ENCODE measurements at places on chromosomes 5 and 9. TPM values are rescaled to one million over a fixed set of nuclear protein-coding genes. Genes with fewer than 3 reads are reported as not detected.
A peak's percentile ranks its signal among the peaks of the same experiment; 100 is the strongest.

GRCh38 chr5:62306896-62307689 lies 1.1 kb downstream of the KIF2A start:
- peak; percentile 36 for DNase-seq

DNA sequence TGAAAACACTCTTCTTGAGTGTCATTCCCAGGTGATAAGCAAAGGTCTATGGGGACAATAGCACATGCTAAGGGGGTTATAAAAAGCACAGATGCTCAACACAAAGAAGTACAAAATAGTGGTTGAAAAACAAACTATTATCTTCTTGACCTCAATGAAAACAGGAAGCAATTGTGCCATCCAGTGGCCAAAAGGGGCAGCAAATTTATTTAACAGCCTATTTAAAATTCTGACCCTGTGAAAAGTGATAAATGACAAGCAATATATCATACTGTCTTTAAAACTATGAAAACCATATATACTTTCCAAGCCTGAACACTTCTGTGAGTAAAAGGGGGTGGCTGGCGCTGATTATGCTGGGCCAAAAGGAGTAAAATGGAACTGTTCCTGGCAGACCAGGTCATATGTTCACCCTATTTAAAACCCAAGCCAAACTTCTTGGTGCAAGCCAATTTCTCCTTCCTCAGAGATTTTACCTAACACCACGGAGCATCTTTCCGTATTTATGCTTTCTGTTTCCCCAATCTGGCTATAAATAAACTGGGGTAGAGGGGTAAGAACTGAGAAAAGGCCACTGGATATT lies 29.7 kb downstream of the TEX10 start:
- DNase-seq, result peak; percentile 26

DNA sequence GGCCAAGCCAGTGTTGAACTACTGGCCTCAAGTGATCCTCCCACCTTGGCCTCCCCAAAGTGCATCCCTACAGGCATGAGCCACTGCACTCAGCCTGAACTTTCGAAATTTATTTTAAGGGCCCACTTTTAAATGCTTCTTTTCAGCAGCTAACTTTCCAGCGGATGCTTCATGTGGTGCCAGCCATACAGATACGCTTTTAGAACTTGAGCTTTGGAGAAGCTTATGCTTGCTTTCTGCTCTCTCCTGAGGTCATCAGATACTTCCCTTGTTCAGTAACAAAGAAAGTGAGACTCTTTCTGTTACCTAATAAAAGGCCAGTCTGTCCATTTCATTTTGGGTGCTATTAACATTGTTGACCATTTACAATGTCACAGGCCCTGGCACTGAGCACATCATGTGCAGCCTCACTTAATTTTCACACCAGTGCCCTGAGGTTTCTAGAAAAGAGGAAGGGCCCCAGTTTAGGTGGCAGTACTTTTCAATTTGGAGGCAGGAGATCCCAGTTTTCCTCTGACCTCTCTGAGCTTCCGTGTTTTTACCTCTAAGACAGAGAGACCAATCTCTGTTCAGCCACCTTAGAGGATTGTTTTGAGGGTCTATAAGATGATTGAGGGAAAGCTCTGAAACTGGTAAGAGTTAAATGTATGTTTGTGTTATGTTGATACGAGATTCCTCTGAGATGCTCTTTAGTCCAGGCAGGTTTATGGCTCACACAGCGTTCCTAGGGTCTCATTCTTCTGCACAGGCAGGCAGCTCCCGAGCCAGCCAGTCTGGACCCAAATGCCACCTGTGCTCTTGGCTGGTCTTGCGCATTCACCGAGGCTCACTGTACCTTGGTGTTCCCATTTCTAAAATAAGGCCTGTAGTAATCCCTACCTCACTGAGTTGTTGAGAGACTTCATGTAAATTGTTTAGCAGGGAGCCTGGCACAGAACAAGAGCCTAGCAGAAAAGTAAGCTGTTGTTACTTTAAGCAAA lies 4.4 kb downstream of the ABL1 start:
- no peak for DNase-seq

- DNase-seq, result no peak
These were observed 28.5 kb upstream of the CHD1 start for GRCh38 chr5:98957307-98957706.

DNA sequence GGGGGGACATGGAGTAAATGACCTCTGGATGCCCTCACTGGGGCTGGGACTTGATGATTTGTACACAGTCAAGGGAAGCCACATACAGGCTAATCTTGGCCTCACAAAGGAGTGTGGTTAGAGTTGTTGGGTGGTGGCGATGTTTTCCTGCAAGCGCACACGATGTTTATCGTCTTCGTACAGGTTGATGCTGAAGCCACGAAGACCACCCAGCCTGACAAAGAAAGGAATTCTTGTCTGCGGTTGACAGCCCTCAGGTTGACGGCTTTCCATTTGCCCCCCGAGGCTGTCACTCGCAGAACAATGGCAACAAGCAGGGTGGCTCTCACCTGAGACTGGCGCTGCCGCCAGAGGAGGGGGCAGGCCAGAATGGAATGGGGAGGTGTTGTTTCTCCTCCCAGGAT lies 14.1 kb upstream of the XPA start:
- no peak for DNase-seq

DNA sequence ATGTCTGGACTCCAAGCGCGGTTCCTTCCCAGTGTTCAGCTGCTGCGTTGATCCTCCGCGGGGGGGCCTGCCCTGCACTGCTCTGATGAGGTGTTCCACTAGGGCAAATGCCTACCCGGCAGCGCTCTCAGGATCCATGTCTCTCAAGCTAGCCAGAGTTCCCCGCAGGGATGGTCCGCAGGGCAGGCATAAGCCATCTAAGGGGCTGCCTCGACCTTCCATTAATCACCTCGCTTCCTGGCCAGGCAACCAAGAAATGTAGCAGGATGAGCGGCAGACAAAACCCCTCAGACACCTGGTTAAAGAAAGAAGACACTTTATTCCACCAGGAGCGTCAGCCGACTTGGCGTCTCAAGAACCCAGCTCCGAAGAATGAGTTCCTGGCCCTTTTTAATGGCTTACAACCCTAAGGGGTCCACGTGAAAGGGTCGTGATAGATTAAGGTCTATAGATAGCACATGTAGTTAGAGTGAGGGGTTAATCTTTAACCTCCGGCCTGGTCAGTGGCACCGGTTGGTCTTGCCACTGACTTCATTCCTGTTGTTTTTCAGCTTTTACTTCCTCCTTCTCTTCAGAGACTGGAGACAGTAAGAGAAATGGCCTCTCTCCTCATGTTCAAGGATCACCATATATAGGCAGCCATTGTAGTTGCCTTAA lies 47.2 kb upstream of the COX7C start:
- no peak for DNase-seq

GRCh38 chr5:140840978-140841962 lies at the start of gene PCDHA8:
TSS of gene PCDHA8 (plus strand) at chr5:140841187. CDS start at chr5:140841322, 135 bp downstream.
- no peak for DNase-seq

DNA sequence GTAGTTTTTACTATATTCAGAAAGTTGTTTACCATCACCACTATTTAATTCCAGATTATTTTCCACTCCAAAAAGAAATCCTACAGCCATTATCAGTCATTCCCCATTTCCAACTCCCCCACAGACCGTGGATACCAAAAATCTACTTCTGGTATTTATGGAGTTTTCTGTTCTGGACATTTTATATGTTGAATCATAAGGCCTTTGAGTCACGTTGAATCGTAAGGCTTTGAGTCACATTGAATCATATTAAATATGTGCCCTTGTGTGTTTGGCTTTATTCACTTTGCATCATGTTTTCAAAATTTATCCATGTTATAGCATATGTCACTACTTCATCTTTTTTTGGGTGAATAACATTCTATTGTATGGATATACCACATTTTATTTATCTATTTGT lies 454.1 kb upstream of the NUDT12 start:
- DNase-seq, result no peak

DNA sequence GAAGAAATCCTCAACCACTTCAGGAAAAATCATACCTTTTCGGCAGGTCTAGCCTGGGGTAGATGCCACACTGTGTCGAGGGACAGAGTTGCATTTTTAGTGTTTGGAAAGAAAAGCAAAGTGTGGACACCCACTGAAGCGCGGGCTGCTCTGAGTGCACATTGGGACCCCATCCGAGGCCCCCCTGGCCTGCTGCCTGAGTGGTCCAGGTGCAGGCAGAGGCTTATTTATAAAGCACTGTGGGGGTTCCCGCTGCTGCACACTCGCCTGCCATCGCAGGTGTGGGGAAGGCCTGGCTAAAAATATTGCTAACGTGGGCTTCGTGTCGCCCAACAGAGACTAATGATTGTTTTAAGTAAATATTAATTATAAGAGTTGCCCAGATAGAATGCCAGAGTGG lies 119.4 kb downstream of the CRB2 start:
- no peak for DNase-seq

DNA sequence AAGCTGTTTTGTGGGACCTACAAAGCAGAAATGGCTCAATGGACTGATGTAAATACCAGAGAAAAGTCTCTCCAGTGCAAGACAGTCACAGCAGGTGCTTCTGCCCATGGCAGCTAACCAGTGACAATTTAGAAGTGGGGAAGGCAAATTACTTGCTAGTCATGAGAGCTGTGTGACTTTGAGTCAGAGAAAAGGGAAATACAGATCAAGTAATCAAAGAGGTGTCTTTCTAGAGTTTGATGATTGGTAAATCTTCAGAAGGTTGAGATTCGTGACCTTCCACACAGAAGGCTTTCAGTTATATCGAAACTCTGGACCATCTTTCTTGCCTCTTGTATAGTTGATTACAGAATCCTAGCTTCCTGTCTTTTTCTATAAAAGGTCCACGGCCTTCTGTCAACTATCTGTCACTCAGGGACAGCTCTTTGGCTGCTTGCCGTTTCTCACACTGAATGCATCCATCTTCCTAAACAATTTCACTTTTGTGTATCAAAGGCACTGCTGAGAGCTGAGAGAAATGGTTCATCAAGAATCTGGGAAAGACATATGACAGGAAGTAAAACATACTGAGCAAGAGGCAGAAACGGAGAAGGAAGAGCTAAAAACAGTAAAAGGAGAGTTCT lies 993.9 kb upstream of the ACO1 start:
- DNase-seq, result peak; percentile 30

GRCh38 chr9:134554373-134555093 lies 87.1 kb upstream of the COL5A1 start:
- no peak for DNase-seq

GRCh38 chr9:117344892-117345660 lies 69.8 kb downstream of the ASTN2 start:
- DNase-seq, result no peak

- no peak for DNase-seq
These were observed 12.1 kb upstream of the GRHPR start for GRCh38 chr9:37410354-37410861.

GRCh38 chr9:3008091-3008490 lies 164.2 kb upstream of the PUM3 start:
- no peak for DNase-seq

- no peak for DNase-seq
These were observed 1.0 kb downstream of the CSF1R start for GRCh38 chr5:150085191-150085912.

DNA sequence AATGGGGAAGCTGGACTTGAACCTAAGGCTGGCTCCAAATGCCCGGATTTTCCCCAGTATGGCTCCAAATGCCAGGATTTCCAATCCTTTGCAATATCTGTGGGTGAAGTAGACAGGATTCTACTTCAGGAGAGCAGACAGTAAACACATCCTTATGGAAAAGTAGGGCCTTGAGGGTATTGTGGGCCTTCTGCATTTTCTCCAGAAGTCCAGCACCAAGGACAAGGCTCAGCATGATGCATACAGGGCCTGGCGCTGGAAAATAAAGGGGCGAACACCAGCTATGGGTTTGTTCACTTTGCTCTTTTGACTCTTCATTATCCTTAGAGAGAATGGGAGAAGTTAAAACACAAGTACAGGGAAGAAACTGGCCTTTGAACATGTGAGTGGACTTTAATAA lies 347.5 kb downstream of the SEMA5A start:
- DNase-seq, result no peak

DNA sequence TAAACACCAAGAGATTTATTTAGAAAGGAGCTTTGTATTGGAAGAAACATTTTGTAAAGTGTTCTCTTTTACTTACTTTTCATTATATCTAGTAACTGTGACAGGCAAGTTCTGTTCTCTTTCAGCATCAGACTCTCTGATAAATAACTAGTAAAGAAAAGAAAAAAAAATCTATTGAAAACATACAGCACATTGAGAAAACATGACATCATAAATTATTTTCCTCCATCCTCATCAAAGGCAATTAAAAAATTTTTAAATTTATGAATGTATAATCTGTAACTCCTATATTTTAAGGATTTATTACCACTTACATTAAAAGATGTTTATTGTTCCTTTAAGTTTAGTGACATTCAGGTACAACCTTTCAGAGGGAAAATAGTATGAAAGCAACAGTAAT lies 11.1 kb downstream of the CCNH start:
- no peak for DNase-seq

- no peak for DNase-seq
These were observed 120.3 kb upstream of the ICE1 start for GRCh38 chr5:5302201-5302600.

DNA sequence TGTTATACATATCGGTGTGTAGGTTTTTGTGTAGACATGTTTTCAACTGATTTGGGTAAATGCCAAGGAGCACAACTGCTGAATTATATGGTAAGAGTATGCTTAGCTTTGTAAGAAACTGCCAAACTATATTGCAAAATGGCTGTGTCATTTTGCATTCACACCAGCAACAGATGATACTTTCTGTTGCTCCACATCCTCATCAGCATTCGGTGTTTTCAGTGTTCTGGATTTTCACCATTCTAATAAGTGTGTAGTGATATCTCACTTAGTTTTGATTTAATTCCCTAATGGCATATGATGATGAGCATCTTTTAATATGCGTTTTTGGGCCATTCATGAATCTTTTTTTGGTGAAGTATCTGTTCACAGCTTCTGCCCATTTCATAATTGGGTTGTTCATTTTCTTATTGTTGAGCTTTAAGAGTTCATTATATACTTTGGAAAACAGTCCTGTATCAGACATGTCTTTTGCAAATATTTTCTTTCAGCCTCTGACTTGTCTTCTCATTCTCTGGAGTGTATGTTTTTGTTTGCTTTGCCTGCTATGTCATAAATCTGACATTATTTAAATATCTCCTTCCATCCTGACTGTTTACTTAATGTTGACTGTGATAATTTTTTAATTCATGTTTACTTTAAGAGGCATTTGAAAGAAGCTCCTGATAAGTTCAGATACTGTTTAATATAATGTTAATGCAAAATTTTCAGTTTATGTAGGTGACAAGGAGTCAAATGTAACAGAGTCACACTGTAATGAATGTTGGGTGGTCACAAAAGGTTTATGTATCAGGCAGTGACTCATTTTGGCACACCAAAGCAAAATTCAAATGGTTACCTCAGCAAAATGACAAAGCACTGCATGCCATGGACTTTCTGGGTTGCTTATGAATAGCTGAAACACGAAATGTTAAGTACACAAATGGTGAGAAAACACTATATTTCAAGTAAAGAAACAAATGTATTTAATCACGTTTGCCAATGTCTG lies 181.1 kb upstream of the DAB2 start:
- no peak for DNase-seq

OTULINL gene
- 35.0 TPM for total RNA-seq

PAX5 gene
- total RNA-seq, result 0.99 TPM

RGS7BP gene
- total RNA-seq, result 28.4 TPM

GPR150 gene
- 0.06 TPM for total RNA-seq

AGXT2 gene
- not detected for total RNA-seq

GTF3C4 gene
- 21.7 TPM for total RNA-seq

NR2F1-AS1 gene
- total RNA-seq, result 50.9 TPM

ROPN1L gene
- 10.2 TPM for total RNA-seq

LCN15 gene
- total RNA-seq, result not detected

NR6A1 gene
- 2.8 TPM for total RNA-seq

INSL4 gene
- not detected for total RNA-seq

SELENOP gene
- 398 TPM for total RNA-seq

All from spinal cord (tissue), 10 donors.